ENCODE measurements at places on chromosomes 11 and 22. TPM values are rescaled to one million over a fixed set of nuclear protein-coding genes. Genes with fewer than 3 reads are reported as not detected.
A peak's percentile ranks its signal among the peaks of the same experiment; 100 is the strongest.

GRCh38 chr11:10444725-10445315 is 10.2 kb upstream of the AMPD3 start:
- H3K4me3 ChIP-seq = no peak overlapping the region
- H3K27me3 ChIP-seq = no peaks in the 10 kb centered on the region
- H3K36me3 ChIP-seq = no peaks in the 10 kb centered on the region
- H3K4me1 ChIP-seq = no peaks in the 10 kb centered on the region
- no peak overlapping the region for H3K27ac ChIP-seq

The HIC2 gene
- 21.2 TPM for total RNA-seq

The OVCH2 gene
- total RNA-seq = 0.63 TPM

DNA sequence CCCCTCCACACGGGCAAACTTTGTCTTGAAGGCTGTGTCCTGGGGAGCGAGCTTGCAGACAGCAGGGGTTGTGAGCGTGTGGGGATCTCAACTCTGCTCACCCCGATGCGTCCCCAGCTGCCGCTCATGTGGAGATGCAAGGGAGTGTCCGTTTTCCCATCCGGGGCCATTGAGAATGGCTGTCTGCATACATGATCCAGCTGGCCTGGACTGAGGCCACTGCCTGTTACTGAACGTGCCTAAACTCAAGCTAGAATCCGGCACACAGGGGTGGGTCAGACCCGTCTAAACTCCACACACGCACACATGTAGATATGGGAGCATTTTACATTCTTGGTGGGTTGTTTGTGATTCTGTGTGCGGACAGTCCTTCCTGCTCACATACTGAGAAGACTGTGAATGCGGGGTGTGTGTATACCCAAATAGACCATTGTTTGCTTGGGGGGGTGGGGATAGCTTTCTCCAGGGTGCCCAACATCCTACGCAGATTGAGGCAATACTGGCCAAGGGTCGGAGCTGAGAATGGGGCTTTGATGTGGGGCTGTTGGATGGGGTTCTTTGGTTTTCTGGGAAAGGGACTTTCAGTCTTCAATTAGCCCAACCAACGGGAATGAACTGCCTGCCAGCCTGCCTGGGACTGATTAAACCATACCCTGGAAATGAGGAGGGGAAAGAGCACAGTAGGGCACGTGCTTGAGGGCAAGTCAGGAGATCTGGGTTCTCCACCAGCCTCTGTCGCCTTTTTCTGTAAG is 60.4 kb downstream of the ST3GAL4 start:
- H3K27ac ChIP-seq = peak overlapping the region; percentile 91
- H3K4me3 ChIP-seq = no peak overlapping the region
- H3K4me1 ChIP-seq = peaks cover 22% of the 10 kb centered on the region
- H3K36me3 ChIP-seq = no peaks in the 10 kb centered on the region

The KRTAP5-7 gene
- not detected for total RNA-seq

GRCh38 chr11:57815877-57816276 is 54.3 kb downstream of the CTNND1 start:
- H3K27ac ChIP-seq = no peak overlapping the region
- no peak for DNase-seq
- peaks cover 15% of the 10 kb centered on the region for H3K4me1 ChIP-seq

DNA sequence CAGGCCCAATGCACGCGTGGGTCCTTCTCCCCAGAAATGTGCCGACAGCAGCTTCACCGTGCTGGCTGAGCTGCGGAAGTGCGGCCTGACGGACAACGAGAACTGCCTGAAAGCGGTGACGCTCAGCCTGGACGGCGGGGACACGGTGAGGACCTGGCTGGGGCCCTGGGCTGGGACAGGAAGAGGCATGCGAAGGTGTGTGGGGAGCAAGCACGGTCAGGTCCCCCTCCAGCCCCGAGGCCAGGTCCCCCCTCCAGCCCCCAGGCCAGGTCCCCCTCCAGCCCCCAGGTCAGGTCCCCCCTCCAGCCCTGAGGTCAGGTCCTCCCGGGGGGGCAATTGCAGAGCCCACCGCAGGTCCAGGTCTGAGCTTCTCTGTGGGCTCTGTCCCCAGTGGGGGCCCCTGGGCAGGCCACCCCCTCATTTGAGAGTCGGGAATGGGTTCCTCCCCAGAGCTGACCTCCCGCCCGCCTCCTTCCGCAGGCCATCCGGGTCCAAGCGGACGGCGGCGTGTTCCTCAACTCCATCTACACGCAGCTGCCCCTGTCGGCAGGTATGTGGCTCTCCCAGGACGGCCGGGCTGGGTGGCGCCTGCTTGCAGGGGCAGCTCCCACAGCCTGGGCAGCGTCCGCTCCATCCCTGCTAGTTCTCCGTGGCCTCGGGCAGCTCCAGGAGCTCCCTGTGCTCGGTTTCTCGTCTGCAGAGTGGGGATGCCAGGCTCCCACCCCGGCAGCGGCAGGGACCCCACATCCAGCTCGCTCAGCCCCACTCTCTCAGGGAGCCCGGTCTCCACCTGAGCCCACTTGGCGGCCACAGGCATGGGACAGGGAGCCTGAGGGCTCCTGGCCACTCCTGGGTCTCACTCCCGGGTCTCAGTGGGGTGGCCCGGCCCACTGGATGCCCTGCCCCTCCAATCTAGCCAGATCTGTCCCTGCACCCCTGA is 7.9 kb downstream of the MUC5B start:
- H3K4me1 ChIP-seq = no peaks in the 10 kb centered on the region
- no peaks in the 10 kb centered on the region for H3K36me3 ChIP-seq
- no peaks in the 10 kb centered on the region for H3K27me3 ChIP-seq
- DNase-seq = no peak

The FAM180B gene
- total RNA-seq = 0.50 TPM

The JAM3 gene
- total RNA-seq = 25.6 TPM

The ARFGAP2 gene
- 135 TPM for total RNA-seq

- H3K4me1 ChIP-seq = peaks cover 20% of the 10 kb centered on the region
- H3K27ac ChIP-seq = no peak overlapping the region
- H3K27me3 ChIP-seq = no peaks in the 10 kb centered on the region
- H3K4me3 ChIP-seq = no peak overlapping the region
Observed at GRCh38 chr11:2462986-2463765, 18.4 kb downstream of the KCNQ1 start.

GRCh38 chr11:6876325-6876724 is at the start of gene OR10A4:
OR10A4 (plus strand) TSS chr11:6876625; CDS start chr11:6876648, 23 bp downstream.
- H3K36me3 ChIP-seq = no peaks in the 10 kb centered on the region
- no peak for DNase-seq
- no peak within 1 kb of the TSS for H3K27ac ChIP-seq
- H3K27me3 ChIP-seq = no peaks in the 10 kb centered on the region
- no peaks in the 10 kb centered on the region for H3K4me1 ChIP-seq

DNA sequence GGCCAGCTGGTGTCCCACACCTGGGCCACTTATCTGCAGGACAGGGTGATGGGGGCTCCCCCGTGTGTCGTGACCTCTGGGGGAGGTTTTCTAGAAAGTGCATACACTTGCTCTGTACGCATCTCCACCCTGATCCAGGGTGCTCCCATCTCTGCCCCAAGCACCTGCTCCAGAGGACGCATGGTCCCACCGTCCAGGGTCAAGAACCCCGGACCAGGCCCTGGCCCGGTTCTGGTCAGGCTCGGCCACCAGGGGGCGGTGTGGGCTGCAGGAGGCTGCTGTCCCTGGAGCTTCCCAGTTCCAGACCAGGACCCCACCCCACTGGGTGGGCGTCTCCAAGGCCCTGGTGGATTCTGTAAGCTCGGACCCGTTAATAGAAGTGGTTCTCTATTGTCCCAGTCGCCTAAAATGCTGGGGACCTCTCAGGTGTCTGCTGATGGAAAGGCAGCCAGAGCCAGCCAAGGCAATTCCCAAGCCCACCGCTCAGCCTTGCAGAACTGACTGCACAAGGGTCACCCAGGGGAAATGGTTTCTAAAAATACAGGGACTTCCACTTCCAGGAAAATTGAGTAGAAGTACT is 34.7 kb upstream of the SEPTIN5 start:
- no peak overlapping the region for H3K4me3 ChIP-seq
- no peak for DNase-seq
- no peaks in the 10 kb centered on the region for H3K36me3 ChIP-seq
- peaks cover 2% of the 10 kb centered on the region for H3K27me3 ChIP-seq

DNA sequence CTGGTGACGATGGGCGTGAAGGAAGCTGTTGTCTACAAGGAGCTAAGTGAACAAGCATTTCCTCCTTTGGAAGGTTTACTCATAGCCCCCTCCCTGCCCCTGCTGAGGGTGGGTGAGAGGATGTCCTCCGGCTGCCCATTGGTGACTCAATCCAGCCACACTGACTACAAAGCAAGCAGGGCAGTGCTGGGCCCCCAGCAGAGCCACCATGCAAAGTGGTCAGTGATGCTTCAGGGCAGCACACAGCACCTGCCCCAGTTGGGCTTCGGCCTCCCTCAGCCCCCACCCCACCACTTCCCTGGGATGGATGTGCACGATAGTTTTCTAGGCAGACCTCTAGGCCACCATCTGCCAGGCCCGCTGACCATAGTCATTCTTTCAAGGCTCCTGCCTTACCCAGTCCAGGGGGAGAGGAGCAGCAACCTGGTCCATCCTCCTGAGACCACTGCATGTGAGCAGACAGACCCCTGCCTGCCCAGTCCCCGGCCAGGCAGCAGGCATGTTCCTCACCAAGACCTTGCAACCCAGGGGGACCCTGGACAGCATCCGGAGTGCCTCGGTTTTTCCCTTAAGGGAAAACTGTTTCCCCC is 125.1 kb downstream of the BCR start:
- H3K36me3 ChIP-seq = no peaks in the 10 kb centered on the region
- no peaks in the 10 kb centered on the region for H3K27me3 ChIP-seq
- H3K4me1 ChIP-seq = peaks cover 3% of the 10 kb centered on the region
- no peak for DNase-seq

The CALCA gene
- total RNA-seq = 0.56 TPM

GRCh38 chr11:68503251-68503687 is 42.7 kb downstream of the PPP6R3 start:
- no peaks in the 10 kb centered on the region for H3K36me3 ChIP-seq
- no peak overlapping the region for H3K4me3 ChIP-seq
- peak overlapping the region; percentile 41 for H3K27ac ChIP-seq
- no peak for DNase-seq

The SORL1 gene
- total RNA-seq = 26.5 TPM

DNA sequence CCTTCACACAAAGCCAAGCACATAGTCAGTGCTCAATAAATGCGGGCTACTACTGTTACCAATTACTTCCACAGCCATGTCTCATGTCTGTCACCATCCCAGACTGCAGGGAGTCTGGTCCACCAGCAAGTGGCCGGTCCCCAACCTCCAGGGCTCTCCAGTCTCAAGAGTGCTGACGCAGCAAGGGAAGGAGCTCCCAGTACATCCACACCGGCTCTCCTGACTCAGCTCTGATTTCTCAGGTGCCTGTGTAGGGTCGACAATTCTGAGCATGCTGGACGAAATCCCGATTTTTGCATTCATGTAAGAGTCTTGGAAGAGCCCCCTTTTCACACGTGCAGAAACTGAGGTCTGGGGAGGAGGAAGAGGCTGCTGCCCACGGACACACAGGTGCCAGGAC is 10.3 kb upstream of the NEFH start:
- no peaks in the 10 kb centered on the region for H3K4me1 ChIP-seq
- peak; percentile 46 for DNase-seq
- H3K36me3 ChIP-seq = no peaks in the 10 kb centered on the region
- peaks cover 37% of the 10 kb centered on the region for H3K27me3 ChIP-seq
- H3K4me3 ChIP-seq = no peak overlapping the region

- H3K4me1 ChIP-seq = peaks cover 12% of the 10 kb centered on the region
- peak; percentile 38 for DNase-seq
- no peaks in the 10 kb centered on the region for H3K27me3 ChIP-seq
- H3K27ac ChIP-seq = peak overlapping the region; percentile 79
- no peak overlapping the region for H3K4me3 ChIP-seq
Observed at GRCh38 chr11:16335236-16335962, 20.9 kb downstream of the SOX6 start.

- H3K4me1 ChIP-seq = no peaks in the 10 kb centered on the region
- no peaks in the 10 kb centered on the region for H3K36me3 ChIP-seq
- no peaks in the 10 kb centered on the region for H3K27me3 ChIP-seq
- no peak for DNase-seq
- H3K4me3 ChIP-seq = no peak overlapping the region
- no peak overlapping the region for H3K27ac ChIP-seq
Observed at GRCh38 chr11:83823461-83824025, 537.4 kb upstream of the CCDC90B start.

DNA sequence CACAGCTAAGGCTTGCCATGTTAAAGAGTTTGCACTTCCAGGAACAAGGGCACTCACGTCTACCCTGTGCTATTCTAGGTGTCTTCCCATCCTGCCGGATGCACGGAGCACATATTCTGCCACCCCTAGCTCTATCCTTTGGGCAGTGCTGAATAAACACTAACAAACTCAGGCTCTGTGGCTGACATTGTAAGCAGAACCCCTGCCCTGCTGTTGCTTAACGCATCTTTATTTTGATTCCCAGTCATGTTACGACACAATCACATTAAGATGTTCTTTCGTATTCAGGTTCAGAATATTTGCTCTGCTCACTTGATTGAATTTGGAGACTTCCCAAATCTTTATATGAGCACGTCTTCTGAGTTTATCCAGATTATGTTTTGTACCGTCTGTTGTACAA is 3.7 kb upstream of the HDHD5 start:
- no peak overlapping the region for H3K4me3 ChIP-seq
- DNase-seq = no peak
- no peak overlapping the region for H3K27ac ChIP-seq
- H3K27me3 ChIP-seq = no peaks in the 10 kb centered on the region
- H3K4me1 ChIP-seq = peaks cover 7% of the 10 kb centered on the region
- no peaks in the 10 kb centered on the region for H3K36me3 ChIP-seq

GRCh38 chr22:31206896-31207687 is 5.0 kb upstream of the LIMK2 start:
- H3K27ac ChIP-seq = peak overlapping the region; percentile 43
- H3K36me3 ChIP-seq = no peaks in the 10 kb centered on the region
- H3K4me3 ChIP-seq = no peak overlapping the region
- DNase-seq = no peak
- H3K27me3 ChIP-seq = no peaks in the 10 kb centered on the region

- no peaks in the 10 kb centered on the region for H3K27me3 ChIP-seq
- no peak overlapping the region for H3K27ac ChIP-seq
- DNase-seq = no peak
Observed at GRCh38 chr11:109986488-109986887, 106.7 kb upstream of the ZC3H12C start.

The P2RX3 gene
- total RNA-seq = 0.16 TPM

The CCDC116 gene
- total RNA-seq = 0.30 TPM

DNA sequence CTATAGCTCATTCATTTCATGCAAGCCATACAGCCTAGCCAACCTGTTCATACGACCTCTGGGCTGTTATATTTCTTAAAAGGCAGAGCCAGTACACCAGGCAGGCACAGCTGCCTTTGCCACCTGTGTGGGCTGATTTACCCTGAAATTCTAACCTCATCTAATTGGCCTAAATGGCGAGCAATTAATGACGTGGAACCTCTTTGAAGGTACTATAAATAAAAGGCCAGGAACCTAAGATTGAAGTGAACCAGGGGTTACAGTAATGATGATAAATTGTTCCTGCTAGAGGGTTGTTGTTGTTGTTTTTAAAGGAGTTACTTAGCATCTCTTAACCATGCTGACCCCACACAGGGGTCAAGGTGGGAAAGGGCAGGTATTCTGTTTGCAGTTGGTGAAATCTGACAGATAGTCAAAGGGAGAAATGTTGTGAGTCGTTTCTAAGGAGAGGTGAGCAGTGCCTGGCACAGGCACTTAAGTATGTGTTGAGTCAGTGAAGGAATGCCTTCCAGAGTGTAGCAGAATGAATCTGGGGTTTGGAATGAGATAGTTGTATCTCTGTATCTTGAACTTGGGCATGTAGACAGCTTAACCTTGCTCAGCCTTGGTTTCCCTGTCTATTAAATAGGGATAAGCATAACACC is 213.5 kb upstream of the NAV2 start:
- no peak overlapping the region for H3K4me3 ChIP-seq
- no peaks in the 10 kb centered on the region for H3K27me3 ChIP-seq
- no peaks in the 10 kb centered on the region for H3K4me1 ChIP-seq
- peak overlapping the region; percentile 49 for H3K27ac ChIP-seq
- peak; percentile 17 for DNase-seq
